Cardiac fibroblast (primary cell): ENCODE measurements at places on chromosomes 16 and 17.

DNA sequence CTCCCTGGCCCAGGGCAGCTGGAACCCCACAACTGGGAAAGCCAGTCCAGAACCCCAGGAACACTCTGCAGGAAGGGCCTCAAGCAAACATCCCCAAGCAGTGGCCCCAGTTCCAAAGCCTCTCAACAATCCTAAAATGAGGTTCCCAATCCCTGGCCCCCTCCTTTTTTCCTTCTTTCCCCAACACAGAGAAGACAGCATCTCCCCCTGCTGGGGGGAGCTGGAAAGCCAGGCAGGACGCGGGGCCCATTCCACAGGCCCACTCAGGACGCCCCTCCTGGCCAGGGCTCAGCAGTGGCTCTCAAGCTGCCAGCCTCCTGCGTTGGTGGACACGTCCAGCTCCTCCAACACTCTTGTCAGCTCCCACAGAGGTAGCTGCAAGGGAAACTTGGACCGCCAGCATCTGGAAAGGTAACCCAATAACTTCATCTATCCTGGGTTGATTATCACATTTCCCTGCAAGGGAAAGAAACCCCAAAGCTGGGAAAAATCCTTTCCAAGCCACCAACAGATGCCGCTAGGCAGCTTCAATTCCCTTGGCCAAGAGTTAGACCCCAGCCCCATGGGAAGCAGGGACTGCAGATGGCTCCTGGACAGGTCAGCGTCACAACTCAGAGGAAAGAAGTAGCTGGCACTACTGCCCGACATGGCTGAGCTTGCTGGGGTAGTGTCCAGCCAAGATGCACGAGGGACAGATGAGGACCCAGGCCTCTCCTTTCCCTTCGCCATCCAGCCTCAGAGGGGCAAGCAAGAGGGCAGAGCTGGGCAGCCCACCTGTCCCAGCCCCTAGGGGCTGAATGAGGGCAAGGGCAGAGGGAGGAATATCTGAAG lies 7.6 kb downstream of the HDAC5 start:
- peak; percentile 54 for DNase-seq

- peak; percentile 20 for DNase-seq
Observed at GRCh38 chr17:36755586-36755985, 154.2 kb downstream of the MRM1 start.

- peak; percentile 34 for DNase-seq
Observed at GRCh38 chr17:38601539-38602351, 4.0 kb downstream of the SRCIN1 start.

DNA sequence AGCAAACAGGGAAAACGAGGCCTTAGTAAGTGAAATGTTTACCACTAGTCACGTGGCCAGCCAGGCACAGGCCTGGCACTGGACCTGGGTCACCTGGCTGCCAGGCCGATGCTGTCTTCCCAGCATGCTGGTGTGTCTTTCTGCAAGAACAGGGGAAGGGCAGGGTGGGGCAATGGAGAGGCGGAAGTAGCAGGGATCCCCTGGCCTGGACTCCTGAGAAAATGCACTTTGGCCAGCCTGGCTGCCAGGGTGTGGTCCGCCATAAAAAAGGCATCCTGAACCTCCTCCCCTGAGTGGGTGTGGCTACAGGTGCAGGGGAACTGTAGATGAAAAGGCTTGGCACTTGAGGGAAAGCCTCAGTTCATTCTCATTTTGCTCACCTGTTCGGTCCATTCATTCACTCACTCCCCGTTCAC lies 1.0 kb upstream of the ANKRD40CL start:
- no peak for DNase-seq

- no peak for DNase-seq
Observed at GRCh38 chr17:21082001-21082436, 39.2 kb upstream of the USP22 start.

DNA sequence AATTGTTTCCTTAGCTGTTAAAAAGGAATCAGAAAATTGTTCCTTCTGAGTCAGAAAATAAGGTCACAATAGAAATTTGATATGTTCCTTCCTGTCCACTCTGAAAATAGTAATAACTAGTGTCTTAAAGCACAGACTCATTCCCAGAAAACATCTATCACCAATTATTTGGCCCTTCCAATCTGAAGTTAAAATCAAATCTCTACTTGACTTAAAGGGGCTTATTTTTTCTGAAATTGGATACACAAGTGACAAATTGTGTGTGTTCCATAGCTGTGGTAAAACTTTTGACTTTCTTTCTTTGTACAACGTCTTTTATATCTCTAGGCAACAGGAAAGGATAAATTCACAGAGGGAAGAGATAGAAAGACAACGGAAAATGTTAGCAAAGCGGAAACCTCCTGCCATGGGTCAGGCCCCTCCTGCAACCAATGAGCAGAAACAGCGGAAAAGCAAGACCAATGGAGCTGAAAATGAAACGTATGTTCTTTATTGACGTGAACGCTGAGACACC lies 54.5 kb upstream of the MRC2 start:
- peak; percentile 65 for DNase-seq

- DNase-seq: no peak
Observed at GRCh38 chr17:44093231-44093900, 22.8 kb downstream of the G6PC3 start.

GRCh38 chr17:11264183-11264871 lies 23.3 kb downstream of the SHISA6 start:
- DNase-seq: no peak

GRCh38 chr16:87946596-87947347 lies 4.5 kb upstream of the BANP start:
- no peak for DNase-seq

GRCh38 chr17:41864498-41864835 lies 756 bp downstream of the KLHL11 start:
- no peak for DNase-seq

GRCh38 chr16:47574091-47575054 lies 113.2 kb downstream of the PHKB start:
- DNase-seq: peak; percentile 64

DNA sequence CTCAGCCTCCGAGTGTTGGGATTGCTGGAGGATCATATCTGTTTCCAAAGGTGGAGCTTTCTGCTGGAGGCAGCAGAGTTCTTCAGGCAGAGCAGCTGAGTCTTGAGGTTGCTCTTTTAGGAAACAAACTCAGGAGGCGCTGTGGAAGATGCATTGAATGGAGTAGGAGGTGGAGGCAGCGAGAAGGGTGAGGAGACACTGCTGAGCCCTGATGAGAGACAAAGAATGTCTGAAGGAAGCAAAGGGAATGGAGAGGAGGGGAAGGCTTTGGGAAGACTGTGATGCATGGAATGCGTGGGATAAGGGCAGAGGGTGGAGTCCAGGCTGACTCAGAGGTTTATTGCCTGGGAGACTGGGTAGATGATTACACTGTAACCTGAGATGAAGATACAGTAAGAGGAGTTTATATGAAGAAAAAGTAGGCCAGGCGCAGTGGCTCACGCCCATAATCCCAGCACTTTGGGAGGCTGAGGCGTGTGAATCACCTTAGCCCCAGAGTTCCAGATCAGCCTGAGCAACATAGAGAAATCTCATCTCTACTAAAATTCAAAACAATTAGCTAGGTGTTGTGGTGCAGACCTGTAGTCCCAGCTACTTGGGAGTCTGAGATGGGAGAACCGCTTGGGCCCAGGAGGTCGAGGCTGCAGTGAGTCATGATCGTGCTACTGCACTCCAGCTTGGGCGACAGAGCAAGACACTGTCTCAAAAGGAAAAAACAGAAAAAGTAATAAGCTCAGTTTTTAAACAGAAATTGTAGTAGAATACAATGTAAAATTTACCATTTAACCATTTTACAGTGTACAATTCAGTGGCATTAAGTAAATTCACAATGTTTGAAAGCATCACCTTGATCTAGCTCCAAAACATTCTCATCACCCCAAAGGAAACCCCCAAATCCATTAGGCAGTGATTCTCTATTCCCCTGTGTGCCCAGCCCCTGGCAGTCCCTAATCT lies 17.8 kb upstream of the TMEM219 start:
- DNase-seq: peak; percentile 97

DNA sequence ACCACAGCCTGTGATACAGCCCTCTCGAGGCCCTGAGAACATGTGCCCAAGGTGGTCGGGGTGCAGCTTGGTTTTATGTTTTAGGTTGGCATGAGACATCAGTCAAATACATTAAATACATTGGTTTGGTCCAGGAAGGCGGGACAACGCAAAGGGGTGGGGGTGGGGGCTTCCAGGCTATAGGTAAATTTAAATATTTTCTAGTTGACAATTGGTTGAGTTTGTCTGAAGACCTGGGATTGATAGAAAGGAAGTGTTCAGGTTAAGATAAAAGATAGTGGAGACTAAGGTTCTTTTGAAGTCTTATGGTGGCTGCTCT lies 1.2 kb upstream of the ZKSCAN2 start:
- DNase-seq: no peak

DNA sequence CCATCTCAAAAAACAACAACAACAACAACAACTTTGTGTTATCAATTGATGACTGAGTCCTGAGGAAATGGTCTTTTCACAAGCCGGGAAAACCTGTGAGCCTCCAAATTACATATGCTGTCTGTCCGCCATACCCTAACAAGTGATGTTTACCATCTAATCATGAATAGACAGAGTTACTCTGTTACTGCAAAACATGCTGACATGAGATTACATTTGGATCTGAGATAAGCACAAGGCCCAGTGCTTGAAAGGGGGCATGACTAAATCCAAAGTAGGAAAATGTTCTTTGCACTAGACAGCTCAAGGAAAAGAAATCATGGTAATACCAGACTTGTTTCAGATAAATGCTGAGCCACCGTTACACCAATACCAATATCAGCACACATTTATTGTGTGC lies 8.6 kb upstream of the ATXN1L start:
- no peak for DNase-seq

- DNase-seq: no peak
Observed at GRCh38 chr16:79672524-79672923, 72.0 kb upstream of the MAF start.
